CD4-positive, alpha-beta T cell treated with Interleukin-17A for 4 hours (primary cell): ENCODE measurements at places on chromosomes 2 and 18.

GRCh38 chr18:36066686-36067054 is 689 bp downstream of the RPRD1A start:
- no peak for DNase-seq

- DNase-seq = peak; percentile 41
Measured at GRCh38 chr18:62325806-62326645, 916 bp downstream of the TNFRSF11A start.

DNA sequence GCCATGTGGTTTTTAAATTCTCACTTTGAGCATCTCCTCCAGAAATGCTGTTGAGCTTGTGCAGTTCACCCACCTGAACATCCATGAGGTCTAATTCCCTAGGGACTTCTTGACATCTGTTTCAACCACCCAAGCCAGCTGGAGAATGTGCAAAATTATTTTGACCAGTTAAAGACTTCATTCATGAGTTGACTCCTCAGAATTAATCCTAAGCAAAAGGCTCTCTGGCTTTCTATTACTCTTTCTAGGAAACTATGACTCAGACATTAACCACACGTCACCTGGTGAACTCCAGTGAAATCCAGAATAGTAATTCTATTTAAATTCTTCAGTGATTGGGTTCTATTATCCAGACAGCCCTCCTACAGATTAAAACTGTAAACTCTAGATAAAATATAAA is 247.5 kb downstream of the NBAS start:
- no peak for DNase-seq

- DNase-seq = no peak
Measured at GRCh38 chr18:12963069-12963468, 15.3 kb downstream of the SEH1L start.

- no peak for DNase-seq
Measured at GRCh38 chr2:169072163-169072925, 3.0 kb downstream of the DHRS9 start.

DNA sequence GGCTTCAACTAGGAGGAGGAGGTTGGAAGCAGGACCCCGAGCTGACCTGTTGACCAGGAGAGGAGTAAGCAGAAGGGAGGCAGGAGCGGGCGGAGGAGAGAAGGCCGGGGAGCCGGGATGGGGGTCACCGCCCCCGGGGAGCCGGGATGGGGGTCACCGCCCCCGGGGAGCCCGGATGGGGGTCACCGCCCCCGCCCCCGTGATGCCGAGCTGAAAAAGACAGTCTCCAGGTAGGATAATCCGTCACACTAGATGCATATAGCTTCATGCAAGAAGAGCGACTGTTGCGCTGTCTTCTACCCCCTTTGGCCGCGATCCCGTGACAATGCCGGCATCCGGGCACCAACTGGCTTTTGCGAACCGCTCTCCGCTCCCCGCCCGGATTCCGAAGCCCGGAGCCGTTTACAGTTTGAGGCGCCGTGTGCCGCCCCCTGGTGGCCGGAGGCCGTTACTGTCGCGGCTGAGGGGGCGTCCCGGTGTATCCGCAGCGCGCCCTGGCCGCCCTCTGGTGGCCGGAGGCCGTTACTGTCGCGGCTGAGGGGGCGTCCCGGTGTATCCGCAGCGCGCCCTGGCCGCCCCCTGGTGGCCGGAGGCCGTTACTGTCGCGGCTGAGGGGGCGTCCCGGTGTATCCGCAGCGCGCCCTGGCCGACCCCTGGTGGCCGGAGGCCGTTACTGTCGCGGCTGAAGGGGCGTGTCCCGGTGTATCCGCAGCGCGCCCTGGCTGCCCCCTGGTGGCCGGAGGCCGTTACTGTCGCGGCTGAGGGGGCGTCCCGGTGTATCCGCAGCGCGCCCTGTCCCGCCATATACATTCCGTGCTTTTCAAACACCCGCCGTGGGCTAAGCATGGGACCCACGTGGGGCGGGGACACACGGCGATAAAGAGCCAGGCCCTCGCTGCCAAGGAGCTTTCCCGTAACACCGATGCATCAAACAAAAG is 89.6 kb downstream of the ACTR3 start:
- DNase-seq = peak; percentile 25

- DNase-seq = no peak
Measured at GRCh38 chr2:9552219-9553178, 3.1 kb downstream of the ADAM17 start.

DNA sequence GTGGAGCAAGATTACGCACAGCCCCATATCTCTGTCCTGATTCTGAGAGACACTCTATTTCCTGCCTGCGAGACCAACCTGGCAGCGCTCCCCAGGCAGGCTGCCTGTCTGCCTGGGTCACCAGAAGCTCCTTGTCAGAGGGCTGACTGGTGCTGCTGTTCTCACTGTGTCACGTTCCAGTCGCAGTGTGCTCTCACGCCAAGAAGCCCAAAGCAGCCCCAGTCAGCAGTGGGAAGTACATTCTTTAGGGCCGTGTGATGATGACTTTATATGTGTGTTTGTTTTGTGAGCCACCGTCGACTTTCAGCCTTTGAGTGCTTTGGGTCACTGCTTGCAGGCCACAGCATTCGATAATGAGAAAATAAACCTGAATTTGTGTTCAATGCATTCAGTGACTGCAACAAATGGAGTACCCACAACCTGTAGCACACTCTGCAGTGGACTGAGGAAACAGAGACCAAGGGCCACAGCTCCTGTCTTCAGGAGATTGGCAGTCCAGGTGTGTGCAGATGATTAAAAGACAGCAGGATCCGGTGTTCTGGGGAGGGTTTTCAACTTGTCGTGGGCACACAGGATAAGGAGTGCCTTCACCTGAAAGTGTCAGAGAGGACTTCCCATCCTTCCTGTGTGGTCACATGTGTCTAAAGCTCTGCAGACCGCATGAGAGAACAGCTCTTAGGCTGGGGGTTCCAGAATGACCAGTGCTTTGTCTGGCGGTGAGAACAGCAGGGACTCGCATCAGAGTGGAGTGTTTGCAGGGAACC is 4.8 kb downstream of the TNFRSF11A start:
- DNase-seq = peak; percentile 44

DNA sequence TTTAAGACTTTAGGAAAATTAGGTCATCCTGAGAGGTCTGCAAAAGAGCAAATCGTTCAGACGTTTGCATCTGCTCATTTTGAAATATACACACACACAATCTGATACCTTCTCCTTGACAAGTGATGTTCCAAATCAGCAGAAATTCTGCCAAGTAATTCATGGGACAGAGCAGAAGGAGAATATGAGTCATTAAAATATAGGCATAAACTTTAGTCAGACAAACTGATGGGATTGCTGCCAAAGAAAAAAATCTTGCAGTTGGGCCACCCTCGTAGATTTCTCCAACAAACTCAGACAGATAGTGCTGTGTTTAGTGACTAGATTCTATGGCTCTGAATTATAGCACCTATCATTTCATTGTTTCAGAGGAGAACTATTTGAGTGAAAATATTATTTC is 336.3 kb downstream of the NYAP2 start:
- DNase-seq = no peak

GRCh38 chr2:11781602-11782001 is 35.2 kb downstream of the LPIN1 start:
- no peak for DNase-seq

DNA sequence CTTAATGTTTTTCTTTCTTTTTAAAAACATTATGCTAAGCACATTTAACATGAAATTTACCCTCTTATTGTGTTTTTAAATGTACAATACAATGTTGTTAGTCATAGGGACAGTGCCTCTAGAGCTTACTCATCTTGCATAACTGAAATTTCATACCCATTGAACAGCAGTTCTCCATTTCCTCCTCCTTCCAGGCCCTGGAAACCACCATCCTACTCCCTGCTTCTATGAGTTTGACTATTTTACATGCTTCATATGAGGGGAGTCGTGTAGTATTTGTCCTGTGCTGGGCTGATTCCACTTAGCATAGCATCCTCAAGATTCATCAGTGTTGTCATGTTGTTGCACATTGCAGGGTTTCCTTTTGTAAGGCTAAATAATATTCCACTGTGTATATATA is 92.6 kb downstream of the SPATS2L start:
- DNase-seq = no peak

DNA sequence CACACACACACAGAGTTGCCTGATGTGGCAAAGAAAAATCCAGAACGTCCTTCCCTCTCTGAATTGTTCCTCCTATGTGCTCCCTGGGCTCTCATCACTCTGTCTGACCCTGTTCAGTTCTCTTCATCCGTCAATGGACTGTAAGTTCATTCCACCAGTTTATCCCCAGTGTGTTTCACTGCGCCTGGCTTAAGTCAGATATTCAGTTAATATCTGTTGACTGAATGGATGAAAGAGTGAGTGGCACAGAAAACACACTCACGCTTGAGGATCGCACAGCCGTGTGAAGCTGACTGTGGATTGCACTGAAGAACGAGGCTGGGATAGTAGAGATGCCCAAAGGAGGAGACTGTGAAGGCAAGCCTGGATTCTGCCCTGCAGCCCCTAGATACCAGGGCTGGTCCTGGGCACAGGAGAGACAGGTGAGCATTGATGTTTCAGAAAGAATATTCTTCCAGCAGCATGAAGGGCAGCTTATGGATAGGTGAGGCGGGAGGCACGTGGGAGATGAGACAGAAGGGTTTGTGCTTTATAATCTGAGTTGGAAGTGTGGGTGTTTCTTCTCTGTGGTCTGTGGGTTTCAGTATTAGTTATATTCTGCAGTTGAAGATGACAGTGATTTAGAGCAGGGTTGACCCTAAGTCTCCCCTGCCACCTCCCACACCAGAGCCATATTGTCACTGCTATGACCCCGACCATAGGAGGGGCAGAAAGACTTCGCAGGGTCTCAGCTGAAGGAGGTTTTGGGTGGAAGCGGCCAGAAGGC is 129.9 kb downstream of the SOCS6 start:
- DNase-seq = no peak

GRCh38 chr18:6948281-6949055 is 169.1 kb downstream of the LAMA1 start:
- no peak for DNase-seq

DNA sequence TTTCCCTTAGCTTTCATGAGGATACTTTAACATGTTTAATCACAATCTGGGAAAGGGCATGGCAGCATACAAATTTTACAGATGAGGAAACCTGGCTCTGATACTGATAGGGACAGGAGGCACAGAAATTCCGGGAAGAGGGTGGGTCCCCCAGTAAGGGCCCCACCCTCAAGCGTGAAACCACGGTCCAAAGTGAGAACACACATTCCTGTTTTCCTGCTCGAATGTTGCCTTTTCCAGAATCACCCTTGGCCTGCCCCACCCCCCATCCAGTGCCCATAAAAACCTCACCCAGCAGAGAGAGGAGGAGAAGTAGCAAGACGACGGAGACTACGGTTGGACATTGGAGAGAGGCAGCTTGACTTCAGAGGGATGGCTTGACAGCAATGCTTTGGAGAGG is 98.2 kb downstream of the HIBCH start:
- DNase-seq = no peak

DNA sequence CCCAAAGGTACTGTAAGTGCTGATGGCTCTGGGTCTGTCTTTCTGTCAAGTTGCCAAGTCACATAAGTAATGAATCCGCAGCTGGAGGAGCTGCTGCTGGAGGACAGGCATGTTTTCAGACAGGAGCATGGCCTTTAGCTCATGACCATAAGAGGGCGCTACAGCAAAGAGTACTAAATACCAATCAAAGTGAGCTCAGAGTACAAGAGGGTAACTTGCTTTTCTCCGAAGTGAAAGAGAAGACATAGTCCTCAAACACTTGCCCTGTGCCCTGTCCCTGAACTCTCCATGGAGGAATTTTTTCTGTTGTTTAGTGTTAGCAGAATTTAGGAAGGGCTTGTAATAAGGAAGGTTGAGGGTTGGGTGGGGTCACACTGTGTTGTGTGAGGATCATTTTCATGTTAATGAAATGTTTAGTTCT is 58.0 kb upstream of the EML6 start:
- DNase-seq = peak; percentile 43

- DNase-seq = no peak
Measured at GRCh38 chr2:202442882-202443281, 66.8 kb downstream of the BMPR2 start.

DNA sequence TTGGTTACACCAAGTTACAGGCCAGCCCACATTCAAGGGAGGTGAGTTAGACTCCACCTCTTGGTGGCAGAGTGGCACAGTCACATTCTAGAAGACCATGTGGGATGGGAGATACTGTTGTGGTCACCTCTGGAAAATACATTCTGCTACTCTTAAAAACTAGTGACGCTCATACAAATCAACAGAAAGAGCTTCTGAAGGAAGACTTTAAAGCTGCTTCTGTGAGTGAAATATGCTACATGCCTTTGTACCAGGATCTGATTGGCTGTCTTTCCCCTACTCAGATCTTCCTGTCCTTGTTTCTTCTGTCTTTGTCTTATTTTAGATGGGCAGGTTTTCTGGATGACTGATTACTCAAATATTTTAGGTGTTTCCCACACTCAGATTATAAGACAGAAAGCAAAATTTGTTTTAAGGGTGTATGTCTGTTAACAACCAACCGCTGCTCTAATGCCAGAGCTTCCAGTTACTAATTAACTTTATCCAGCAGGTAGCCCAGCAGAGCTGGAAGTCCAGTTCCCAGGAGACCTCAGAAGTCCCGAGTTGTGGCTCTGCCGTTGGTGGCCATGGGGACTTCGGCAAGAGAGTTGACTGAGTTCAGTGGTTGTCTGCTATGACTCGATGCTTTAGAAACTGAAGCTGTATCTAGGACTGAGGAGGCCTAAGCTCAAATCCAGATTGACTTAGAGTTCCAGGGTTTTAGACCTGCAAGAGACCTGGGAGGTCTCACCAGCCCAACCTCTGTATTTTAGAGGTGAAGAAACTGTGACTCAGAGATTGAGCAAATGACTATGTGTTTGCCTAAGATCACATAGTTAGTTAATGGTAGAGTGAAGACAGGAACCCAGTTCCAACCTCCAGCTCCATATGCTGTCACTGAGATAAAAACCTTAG is 7.4 kb downstream of the IL1R2 start:
- DNase-seq = no peak
